ENCODE measurements at places on chromosomes 6 and 20.

- DNase-seq: peak; percentile 87
Measured at GRCh38 chr6:18263418-18264218, 712 bp downstream of the DEK start.

GRCh38 chr6:99801805-99802204, 192.2 kb downstream of the MCHR2 start:
- no peak for DNase-seq

DNA sequence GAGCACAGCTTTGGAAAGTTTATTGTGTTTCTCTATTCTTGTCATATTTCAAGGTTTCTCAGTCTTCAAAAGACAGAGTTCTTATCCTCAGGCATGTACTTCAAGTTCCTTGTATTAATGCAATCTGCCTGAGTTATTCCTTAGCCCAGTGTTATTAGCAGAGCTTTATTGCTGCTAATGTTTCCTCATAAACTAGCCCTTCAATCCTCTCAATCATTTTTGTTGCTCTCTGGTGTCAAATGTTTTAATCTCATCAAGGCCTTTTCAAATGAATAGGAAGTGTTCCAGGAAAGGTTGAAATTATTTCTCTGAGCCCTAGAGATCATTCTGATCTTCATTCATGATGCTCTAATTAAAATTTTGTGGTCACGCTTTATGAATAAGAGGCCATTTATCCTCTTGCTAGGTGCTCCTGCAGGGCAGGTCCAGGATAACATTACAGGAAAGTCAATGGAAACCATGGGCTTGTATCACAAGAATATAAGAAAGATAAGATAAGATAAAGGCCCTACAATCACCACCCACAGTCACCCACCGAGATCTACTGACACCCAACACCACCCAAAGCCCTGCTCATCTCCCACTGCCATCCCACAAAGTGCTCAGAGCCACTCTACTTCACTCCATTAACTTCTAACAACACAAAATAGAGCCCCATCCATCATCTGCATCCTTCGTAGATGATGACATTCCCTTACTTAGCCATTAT, 125.9 kb downstream of the COL9A1 start:
- no peak for DNase-seq

GRCh38 chr20:36246401-36246800, 10.1 kb downstream of the AAR2 start:
- peak; percentile 96 for DNase-seq

DNA sequence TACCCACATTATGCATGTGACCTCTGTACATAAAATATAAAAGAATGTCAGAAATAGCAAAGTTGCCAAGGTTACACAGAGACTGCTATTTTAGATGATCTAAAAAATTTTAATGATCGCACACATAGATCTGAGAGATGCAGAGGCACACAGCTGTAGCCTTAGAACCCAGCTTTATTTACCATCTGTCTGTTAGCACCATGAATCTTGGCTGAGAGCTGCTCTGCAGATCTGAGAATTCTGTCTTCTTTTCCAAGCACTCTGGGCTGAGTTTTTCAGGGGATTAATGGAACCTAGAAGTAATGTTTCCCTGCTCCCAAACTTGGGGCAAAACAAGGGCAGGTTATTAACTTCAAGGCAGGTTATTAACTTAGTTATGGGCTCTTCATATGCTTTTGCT, 248.7 kb upstream of the JAG1 start:
- DNase-seq: peak; percentile 12

DNA sequence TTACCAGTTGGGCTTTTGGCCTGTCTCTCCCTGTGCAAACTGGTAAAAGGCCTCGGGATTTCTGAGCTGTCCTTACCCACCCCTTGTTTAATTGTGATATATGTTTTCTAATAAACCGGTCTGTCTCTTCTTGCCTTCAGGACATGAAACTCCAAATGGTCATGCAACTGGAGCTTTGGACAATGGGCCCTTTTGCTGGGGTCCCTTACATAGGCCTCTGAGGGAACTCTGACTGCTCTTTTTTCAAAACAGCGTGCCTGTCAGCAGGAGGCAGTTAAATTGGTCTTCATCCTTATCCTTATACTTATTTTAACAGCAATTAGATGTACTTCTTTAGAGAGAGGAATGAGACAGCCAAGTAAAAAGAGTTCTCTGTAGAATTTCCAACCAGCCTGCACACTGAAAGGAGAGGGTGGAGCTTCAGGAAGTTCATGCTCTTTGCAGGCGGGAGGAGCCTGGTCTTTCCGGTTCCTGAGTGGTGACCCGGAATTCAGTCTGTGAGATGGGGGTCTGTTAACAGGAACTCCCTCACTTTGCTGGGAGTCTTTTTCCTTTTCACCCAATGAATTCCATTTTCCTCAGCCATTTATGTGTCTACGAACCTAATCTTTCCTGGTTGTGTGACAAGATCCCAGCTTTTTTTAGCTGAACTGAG, 299.6 kb upstream of the GJE1 start:
- DNase-seq: no peak

DNA sequence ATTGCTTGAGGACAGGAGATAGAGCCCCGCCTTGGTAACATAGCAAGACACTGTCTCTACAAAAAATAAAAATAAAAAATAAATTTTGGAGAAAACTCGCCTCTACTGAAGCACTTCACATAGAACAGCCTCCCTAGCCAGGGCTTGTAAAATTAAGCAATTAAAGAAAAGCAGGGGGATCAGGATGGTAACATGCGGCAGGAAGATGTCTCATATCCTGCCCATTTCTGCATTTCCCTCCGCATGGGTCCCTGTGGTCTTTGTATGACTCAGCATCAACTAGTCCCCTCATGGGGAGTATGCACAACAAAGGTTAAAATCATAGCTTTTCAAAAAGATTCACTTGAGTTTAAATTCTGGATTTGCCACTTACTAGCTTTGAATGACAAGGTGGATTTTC, 379.0 kb downstream of the EPHA7 start:
- no peak for DNase-seq

DNA sequence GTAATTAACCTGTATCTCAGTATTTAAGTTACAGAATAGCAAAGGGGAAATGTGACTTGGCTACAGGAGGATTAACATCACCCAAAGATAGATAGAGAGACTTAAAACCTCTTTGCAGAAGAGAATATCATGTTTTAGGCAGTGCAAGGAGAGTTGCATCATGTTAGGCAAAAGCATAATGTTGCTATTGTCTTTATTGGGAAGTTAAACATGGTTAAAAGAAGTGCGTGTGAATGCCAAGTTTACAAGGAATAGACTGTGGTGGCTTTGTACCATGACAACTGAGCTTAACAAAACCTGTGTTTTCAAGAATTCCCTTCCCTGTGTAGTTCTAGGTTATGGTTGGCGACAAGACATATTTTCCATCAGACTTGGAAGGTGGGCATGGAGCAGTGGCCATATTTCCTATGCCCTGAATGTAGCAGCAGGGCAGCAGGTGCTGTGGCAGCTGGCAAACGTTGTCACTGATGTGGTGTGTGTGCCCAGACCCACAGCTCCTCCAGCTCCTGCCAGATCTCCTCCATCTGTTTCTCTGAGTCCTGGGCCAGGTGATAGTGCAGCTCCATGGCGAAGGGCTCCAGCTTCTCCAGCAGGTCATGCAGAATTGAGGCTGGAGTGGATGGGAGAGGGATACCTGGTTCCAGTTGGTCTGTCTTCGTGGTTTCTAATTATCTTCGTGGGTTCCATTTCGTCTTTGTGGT, 163.3 kb downstream of the QRSL1 start:
- no peak for DNase-seq

DNA sequence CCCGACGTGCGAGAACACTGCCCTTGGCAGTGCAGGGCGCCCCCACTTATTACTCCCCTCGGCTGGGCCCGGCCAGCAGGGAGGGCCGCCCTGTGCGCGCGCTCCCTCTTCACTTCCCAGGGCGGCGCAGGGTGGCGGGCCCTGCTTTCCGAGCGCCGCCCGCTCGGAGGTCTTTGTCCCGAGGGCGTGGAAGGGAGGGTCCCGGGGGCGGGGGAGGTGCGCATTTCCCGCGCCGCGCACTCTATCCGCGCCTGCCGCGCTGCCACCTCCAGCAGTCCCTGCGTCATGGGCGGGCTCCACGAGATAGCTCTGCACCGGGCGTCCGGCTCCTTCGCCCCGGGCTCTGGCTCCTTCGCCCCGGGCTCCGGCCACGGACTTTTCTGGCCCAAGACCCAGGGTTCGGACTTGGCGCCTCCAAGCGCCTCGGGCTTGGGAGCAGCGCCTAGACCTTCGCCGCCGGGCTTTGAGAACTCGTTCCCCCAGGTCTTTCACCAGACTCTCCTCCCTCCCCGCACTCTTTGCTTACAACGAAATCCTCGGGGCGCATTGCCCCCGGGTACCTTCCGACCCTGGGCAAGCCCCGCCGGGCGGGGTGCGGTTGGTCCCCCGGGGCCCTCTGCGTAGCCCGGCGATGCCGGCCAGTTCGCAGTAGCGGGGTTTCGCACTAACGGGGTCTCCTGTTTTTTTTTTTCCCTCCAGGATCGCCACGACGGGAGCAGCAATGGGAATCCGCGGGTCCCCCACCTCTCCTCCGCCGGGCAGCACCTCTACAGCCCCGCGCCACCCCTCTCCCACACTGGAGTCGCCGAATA, 1.6 kb downstream of the TFAP2C start:
- DNase-seq: no peak

DNA sequence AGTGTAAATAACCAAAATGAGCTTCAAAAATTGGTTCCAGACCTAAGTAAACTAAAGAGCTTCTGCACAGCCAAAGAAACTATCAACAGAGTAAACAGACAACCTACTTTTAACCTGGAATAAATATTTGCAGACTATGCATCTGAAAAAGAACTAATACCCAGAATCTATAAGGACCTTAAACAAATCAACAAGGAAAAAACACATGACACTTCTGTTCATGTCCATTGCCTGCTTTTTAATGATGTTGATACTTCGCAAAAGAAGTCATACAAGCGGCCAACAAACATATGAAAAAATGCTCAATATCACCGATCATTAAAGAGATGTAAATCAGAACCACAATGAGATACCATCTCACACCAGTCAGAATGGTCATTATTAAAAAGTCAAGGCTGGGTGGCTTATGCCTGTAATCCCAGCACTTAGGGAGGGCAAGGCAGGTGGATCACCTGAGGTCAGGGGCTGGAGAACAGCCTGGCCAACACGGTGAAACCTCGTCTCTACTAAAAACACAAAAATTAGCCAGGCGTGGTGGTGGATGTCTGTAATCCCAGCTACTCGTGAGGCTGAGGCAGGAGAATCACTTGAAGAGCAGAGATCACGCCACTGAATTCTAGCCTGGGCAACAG, 42.5 kb upstream of the DST start:
- DNase-seq: peak; percentile 48

DNA sequence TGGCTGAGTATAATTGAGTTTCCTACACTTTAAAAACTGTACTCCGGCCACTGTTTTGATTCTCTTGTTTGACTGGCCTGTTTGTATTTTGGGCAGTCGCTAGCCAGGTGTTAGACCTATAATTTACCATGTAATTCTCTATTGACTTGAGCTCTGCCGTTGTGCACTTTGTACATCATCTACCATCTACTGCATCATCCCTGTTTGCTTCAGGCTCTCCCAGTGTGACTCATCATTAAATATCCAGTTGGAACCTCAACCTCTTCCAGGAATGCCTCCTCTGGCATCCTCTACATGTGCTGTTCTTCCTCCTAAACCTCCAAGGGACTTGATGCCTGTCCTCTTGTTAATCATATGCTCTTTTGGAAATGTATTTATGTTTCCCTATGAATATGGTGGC, 72.3 kb downstream of the FARS2 start:
- peak; percentile 94 for DNase-seq

DNA sequence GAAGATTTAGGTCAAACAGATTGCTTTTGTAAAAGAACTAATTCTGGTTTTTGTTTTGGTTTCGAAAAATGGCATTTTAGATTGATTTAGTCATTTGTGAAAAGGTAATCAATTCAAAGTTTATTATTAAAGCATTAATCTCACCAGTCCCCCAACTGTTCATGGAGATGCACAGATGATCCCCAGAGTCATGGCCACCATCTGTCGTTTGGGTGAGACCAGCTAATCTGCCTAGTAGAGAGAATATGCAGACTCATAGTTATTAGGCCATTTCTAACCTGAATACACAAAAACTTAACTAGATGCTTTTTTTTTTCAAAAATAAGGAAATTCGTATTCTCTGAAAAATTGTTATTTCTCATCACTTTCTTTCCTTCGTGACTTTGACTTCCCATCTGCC, 58.1 kb downstream of the C6orf58 start:
- peak; percentile 8 for DNase-seq

GRCh38 chr6:149840345-149841075, 23.6 kb downstream of the LRP11 start:
- DNase-seq: peak; percentile 98

DNA sequence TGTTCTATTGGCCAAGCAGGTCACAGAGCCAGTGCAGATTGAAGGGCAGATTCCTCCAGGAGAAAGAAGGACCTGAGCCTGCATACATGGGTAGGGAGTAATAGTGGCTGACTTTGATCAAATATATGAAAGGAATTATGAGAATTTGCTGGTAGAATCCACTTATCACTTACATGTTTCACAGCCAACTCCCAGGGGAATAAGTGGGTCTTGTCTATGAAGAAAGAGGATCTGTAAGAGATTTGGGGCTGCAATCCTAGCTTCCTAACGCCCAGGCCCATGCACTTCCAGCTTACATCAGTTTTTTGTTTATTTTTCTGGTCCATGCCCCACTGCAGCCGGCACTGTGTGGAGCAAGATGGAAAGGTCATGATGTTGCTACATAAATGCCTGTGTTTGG, 107.9 kb upstream of the SYNDIG1 start:
- DNase-seq: no peak

- DNase-seq: peak; percentile 84
Measured at GRCh38 chr6:80439721-80440470, 333.4 kb downstream of the BCKDHB start.

DNA sequence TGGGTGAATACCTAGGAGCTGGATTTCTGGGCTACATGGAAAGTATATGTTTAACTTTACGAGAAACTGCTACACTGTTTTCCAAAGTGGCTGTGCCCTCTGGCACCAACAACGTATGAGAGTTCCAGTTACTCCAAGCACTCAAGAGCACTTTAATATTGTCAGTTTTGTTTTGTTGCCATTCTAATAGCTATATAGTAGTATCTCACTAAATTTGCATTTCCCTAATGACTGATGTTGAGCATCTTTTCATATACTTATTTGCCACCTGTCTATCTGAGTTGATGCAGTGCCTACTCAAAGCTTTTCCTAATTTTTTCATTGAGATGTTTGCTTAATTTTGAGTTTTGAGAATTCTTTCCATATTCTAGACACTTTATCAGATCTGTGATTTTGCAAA, 76.7 kb downstream of the IYD start:
- no peak for DNase-seq

- no peak for DNase-seq
Measured at GRCh38 chr6:31907158-31907813, 5.4 kb upstream of the ZBTB12 start.
